ENCODE measurements at places on chromosomes 7 and 10. TPM values are rescaled to one million over a fixed set of nuclear protein-coding genes. Genes with fewer than 3 reads are reported as not detected.

DNA sequence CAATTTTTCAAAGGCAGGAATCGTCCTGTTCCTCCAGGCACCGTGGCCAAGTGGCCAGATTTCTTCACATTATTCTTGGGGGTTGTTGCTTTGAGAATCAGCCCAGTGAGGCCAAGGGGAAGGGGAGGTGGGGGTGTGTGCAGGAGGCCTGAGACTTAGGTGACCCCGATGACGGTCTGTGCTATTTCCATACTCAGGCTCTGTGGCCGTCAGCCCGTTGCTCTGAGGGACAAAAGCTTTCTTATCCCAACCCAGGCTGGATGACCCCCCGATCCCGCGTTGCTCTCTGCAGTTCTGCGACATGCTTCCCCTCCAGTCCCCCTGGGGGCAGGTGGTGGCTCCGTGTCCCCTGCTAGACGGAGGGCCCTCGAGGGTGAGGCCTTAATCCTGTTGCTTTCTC lies 14.2 kb downstream of the DOCK1 start:
- no peak for DNase-seq
- H3K27ac ChIP-seq = no peak overlapping the region
- H3K4me3 ChIP-seq = no peak overlapping the region

DNA sequence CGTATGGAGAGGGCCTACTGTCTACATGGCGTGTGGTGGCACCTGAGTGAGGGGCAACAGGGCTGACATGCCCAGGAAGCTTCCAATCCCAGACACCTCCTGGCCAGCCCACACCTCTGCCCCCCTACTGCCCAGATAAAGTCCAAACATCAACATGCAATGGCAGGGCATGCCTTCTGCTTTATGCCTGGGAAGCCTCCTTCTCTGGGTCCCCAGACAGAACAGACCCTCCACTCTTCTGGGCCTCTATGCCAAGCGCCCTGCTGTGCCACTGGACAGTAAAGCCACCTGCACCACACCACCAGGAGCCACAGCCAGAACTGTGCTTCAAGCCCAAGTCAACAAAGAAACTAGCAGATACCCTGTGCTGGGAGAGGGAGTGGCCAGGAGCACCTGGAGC lies 12.5 kb downstream of the TMEM72 start:
- H3K4me1 ChIP-seq = no peaks in the 10 kb centered on the region
- H3K27me3 ChIP-seq = no peaks in the 10 kb centered on the region
- DNase-seq = no peak

DNA sequence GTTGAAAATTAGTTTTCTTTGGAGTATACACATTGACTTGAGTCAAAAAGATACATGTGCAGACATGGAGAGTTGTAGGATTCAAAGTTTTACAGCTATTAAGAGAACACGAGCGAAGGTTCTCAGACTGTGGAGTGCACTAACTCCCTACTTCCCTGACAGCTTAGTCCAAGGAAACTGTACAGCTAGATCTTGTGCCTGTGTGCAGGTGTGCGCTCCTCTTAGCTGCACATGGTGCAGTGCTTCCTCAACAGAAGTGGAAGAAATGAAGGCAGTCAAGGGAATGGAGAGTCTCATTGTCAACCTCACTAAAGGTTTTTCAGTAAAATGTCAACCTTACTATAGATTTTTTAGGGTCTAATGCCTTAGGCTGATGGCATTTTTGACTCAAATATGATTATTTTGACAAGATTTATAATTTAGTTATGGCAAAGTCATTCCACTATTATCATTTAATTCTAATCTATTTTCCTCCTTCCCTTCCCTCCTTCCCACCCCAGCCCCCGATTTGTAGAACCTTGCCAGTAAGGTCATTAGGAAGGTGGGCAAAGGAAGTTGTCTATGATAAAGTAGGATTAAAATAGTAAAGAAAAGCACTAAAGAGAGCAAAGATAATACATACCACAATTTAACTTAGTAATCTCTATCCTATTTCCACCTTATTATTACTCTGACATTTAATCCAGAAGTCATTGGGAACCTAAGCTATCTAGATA lies 13.6 kb downstream of the PDK4 start:
- H3K4me1 ChIP-seq = no peaks in the 10 kb centered on the region
- no peaks in the 10 kb centered on the region for H3K36me3 ChIP-seq
- H3K27ac ChIP-seq = no peak overlapping the region
- DNase-seq = no peak
- no peaks in the 10 kb centered on the region for H3K27me3 ChIP-seq

GRCh38 chr7:68682910-68683309 lies 915.4 kb upstream of the AUTS2 start:
- H3K27ac ChIP-seq = no peak overlapping the region
- H3K4me3 ChIP-seq = no peak overlapping the region
- no peaks in the 10 kb centered on the region for H3K36me3 ChIP-seq
- H3K4me1 ChIP-seq = no peaks in the 10 kb centered on the region
- no peaks in the 10 kb centered on the region for H3K27me3 ChIP-seq
- no peak for DNase-seq

DNA sequence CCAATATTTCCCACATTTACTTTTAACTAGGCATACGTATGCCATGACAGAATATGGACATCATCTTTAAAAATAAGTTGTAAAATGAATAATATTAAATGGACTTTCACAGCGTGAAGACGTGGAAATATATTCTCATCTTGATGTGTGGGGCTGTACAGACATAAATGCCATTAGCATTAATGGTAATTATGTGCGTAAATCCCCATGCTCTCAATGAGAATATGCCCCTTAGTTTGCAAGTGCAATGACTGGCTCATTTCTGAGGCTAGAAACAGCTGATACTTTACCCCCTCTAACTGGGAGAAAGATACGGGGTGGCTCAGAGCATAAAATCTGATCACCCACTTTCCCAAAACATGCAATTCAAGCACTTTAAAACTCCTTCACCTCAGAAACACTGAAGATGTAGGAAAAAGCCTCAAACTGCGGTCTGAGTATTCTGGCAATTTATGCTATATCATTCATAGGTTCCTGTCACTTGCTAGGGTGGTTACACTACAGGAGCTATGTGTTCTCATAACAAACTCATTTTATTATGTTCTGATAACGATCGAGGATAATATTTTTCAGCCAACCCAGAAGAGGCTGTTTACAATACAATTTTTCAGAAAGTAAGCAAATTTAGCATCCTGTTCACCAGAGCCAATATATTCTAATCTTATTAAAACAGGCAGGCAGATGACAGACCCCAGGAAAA lies 211.8 kb downstream of the SKAP2 start:
- H3K27ac ChIP-seq = no peak overlapping the region
- H3K4me1 ChIP-seq = no peaks in the 10 kb centered on the region
- H3K36me3 ChIP-seq = no peaks in the 10 kb centered on the region
- H3K4me3 ChIP-seq = no peak overlapping the region
- no peaks in the 10 kb centered on the region for H3K27me3 ChIP-seq

GRCh38 chr7:104848138-104848990 lies 165.6 kb upstream of the KMT2E start:
- no peak overlapping the region for H3K4me3 ChIP-seq
- H3K27ac ChIP-seq = no peak overlapping the region
- no peaks in the 10 kb centered on the region for H3K4me1 ChIP-seq
- H3K27me3 ChIP-seq = no peaks in the 10 kb centered on the region
- DNase-seq = peak; percentile 70
- no peaks in the 10 kb centered on the region for H3K36me3 ChIP-seq

DNA sequence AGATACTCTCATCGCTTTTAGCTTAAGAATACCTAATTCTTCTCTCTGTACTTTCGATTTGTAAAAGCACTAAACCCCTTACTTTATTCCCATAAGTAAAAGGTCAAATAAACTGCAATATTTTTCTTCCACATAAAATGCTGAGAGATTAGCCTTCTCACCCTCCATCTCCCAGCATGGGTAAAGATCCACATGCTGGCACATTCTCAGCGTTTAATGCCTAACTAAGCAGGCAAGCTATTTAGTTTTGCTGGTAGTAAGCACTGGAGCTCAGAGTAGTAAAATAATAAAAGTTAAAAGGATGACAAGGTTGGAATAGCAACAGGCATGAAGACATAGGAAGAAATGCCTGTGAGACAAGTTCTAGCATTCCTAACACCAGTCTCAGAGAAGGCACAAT lies 65.9 kb upstream of the NEBL start:
- H3K27ac ChIP-seq = no peak overlapping the region
- H3K36me3 ChIP-seq = no peaks in the 10 kb centered on the region
- DNase-seq = no peak
- H3K4me1 ChIP-seq = no peaks in the 10 kb centered on the region
- no peak overlapping the region for H3K4me3 ChIP-seq

DNA sequence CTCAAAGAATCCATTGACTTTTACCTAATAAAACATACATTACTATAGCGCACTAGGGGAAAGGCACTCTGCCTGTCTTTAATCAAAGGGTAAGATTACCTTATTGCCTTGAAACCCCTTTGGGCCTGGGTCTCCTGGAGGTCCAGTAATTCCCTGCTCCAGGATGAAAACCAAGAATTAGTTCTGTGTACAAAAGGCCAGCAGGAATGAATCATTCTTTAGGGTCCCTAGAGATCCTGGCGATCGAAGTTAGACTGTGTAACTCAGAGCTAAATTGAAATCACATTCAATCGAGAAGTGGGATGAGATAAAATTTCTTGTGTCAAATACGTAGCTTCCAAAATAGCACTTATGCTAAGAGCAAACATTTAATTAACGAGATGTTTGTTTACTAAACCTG lies 29.8 kb downstream of the COL28A1 start:
- H3K27me3 ChIP-seq = no peaks in the 10 kb centered on the region
- no peaks in the 10 kb centered on the region for H3K36me3 ChIP-seq
- no peaks in the 10 kb centered on the region for H3K4me1 ChIP-seq
- no peak overlapping the region for H3K4me3 ChIP-seq

DNA sequence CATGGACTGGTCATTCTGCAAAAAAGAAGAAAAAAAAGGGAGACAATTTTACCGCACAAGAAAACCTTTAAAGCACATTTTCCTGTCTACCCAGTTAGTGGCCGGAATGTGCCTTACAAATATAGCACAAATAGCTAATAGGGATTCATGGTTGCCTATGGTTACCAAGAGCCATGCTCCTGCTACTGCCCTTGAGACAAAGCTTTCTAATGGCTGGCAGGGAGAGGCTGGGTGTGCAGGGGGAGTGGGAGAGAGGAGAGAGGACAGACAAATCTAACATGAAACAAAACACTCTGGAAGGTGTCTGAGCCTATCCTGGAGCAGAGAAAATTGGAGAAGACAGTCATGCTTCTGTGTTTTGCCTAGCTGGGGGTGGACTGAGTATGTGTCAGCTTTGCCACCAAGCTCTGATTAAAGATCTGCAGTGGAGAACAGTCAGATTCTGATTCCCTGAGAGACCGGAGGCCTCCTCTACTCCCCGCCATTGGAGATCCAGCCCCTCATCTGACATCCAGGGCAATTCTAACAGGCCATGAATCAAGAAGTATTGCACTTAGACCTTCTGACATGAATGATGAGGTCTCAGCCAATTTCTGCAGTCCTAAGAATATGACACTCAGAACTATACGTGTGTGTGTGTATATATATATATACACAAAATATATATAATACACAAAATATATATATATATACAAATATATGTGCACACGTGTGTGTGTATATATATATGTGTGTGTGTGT lies 80.2 kb downstream of the PRTFDC1 start:
- H3K4me1 ChIP-seq = peaks cover 8% of the 10 kb centered on the region
- H3K27ac ChIP-seq = no peak overlapping the region
- DNase-seq = no peak
- no peaks in the 10 kb centered on the region for H3K27me3 ChIP-seq

DNA sequence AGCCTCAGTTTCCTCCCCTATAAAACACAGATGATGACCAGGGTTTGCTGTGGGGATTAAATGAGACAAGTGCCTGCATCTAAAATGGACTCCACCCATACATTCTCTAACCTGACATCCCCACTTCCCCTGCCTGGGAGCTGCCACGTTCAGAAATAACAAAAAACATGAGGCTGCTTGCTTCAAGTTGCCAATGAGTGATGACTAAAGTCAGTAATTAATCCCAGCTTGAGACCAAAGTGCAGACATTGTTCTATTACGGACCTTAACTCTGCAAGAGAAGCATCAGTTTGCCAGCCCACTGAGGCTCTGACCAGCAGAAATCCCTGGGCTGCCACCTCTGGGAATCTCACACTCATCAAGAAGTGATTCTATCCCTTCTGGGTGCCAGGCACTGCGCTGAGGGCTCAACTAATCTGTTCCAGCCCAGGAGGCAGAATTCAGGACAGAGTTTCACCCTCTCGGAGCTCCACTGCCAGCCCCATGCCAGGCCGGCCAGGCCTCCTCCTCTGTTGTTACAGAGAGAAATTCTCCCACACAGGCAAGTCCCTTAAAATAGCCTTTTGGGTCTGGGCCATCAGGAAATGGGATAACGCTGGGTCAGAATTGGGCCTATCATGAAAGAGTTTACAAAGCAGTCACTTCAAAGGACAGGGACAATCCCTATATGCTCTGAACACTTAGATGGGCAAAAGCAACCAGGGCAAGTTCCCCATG lies 11.4 kb downstream of the SH3PXD2A start:
- H3K4me3 ChIP-seq = no peak overlapping the region
- H3K27ac ChIP-seq = no peak overlapping the region
- H3K27me3 ChIP-seq = no peaks in the 10 kb centered on the region
- no peaks in the 10 kb centered on the region for H3K36me3 ChIP-seq
- no peak for DNase-seq

GRCh38 chr10:91591797-91592174 lies 41.1 kb downstream of the PPP1R3C start:
- H3K4me1 ChIP-seq = no peaks in the 10 kb centered on the region
- H3K27ac ChIP-seq = no peak overlapping the region
- no peaks in the 10 kb centered on the region for H3K36me3 ChIP-seq
- no peak overlapping the region for H3K4me3 ChIP-seq

GRCh38 chr7:151608031-151608551 lies 88.4 kb upstream of the RHEB start:
- no peak for DNase-seq
- no peaks in the 10 kb centered on the region for H3K27me3 ChIP-seq
- peaks cover 4% of the 10 kb centered on the region for H3K36me3 ChIP-seq
- no peak overlapping the region for H3K27ac ChIP-seq
- H3K4me1 ChIP-seq = no peaks in the 10 kb centered on the region

- H3K4me3 ChIP-seq = no peak overlapping the region
- H3K27ac ChIP-seq = no peak overlapping the region
- no peaks in the 10 kb centered on the region for H3K36me3 ChIP-seq
- no peak for DNase-seq
- H3K27me3 ChIP-seq = no peaks in the 10 kb centered on the region
These were observed 98.9 kb downstream of the KAT6B start for GRCh38 chr10:74925291-74925690.

DNA sequence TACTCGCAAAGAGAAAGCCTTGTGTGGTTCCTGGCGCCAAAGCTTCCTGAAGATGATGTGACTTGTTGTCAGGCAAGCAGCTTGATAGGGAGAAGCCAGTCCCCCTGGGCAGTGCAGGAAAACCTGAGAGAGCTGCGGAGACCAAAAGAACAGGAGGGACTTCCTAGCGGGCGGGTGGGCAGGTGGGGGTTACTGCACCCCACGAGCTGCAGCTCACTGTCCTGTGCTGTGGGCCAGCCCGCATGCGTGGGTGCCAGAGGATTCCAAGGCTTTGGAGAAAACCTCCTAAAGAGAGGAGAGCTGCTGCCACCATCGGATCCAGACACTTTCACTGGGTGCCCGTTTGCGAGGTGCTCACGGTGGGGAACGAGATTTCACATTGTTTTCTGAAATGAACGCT lies 145.1 kb downstream of the ACTR3B start:
- no peak overlapping the region for H3K27ac ChIP-seq
- H3K4me3 ChIP-seq = no peak overlapping the region
- no peaks in the 10 kb centered on the region for H3K27me3 ChIP-seq
- DNase-seq = no peak

GRCh38 chr10:34191406-34191805 lies 623.7 kb downstream of the PARD3 start:
- no peak overlapping the region for H3K27ac ChIP-seq
- no peak overlapping the region for H3K4me3 ChIP-seq
- H3K4me1 ChIP-seq = no peaks in the 10 kb centered on the region
- no peaks in the 10 kb centered on the region for H3K27me3 ChIP-seq
- no peaks in the 10 kb centered on the region for H3K36me3 ChIP-seq

The SH2D4B gene
- 0.27 TPM for total RNA-seq

The CDHR3 gene
- total RNA-seq = 10.2 TPM

The PLAC9 gene
- total RNA-seq = not detected

The NUTM2B gene
- 2.1 TPM for total RNA-seq

Measured in natural killer cell (primary cell).